ENCODE measurements at places on chromosomes 2 and 18. TPM values are rescaled to one million over a fixed set of nuclear protein-coding genes. Genes with fewer than 3 reads are reported as not detected.

MARS2 gene
- total RNA-seq, result 13.5 TPM

REG3G gene
- not detected for total RNA-seq

GPR45 gene
- total RNA-seq, result 0.21 TPM

PKDCC gene
- 9.6 TPM for total RNA-seq

TUBA4A gene
- total RNA-seq, result 18.7 TPM

CRYGD gene
- not detected for total RNA-seq

TSGA10 gene
- 4.2 TPM for total RNA-seq

Data from endothelial cell (in vitro differentiated cells).